ENCODE measurements at places on chromosomes 2 and 18. TPM values are rescaled to one million over a fixed set of nuclear protein-coding genes. Genes with fewer than 3 reads are reported as not detected.
A peak's percentile ranks its signal among the peaks of the same experiment; 100 is the strongest.

SLC8A1 gene
- 109 TPM for total RNA-seq

LBX2 gene
- total RNA-seq = 3.0 TPM

DNA sequence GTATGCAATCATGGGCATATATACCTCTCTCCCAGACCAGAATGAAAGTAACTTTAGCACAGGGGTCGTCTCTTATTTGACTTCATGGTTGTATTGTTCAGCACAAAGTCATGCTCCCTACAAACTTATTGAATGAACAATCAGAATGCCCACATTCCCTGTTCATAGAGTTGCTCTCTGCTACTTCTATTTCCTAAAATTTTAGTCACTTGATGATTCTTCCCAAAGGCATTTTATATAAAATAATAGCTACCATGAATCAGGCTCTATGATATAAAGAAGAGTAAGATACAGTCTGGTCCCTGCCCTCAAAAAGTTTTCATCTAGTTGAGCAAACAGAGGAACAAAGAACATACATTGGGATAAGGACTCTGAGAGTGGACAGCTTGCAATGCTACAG lies 162.2 kb downstream of the SLC39A10 start:
- H3K27me3 ChIP-seq = no peaks in the 10 kb centered on the region
- peaks cover 5% of the 10 kb centered on the region for H3K4me1 ChIP-seq
- no peak overlapping the region for H3K4me3 ChIP-seq
- DNase-seq = no peak
- H3K27ac ChIP-seq = no peak overlapping the region

TACR1 gene
- total RNA-seq = not detected

- no peak for DNase-seq
- H3K4me3 ChIP-seq = no peak overlapping the region
- H3K27ac ChIP-seq = no peak overlapping the region
- no peaks in the 10 kb centered on the region for H3K4me1 ChIP-seq
Measured at GRCh38 chr2:39176997-39177396, 56.1 kb upstream of the SOS1 start.

DNA sequence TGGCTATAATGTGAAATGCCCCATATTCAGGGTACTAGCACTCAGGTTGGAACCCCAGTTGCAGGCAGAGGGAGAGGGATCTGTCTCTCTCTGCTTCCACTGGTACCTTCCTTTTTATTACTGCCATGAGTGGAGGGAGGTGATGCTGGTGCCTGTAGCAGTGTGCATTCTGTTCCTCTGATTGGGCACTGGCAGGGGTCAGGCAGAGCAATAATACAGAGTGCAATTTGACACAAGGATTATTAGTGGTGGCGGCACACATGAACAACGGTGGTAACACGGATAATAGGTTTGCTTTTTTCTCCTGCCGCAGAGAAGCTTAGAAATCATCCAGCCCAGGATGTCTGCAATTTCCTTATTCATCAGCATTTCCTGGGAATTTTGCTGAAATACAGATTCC lies 525.7 kb downstream of the SLC4A3 start:
- H3K27ac ChIP-seq = no peak overlapping the region
- H3K36me3 ChIP-seq = no peaks in the 10 kb centered on the region
- no peaks in the 10 kb centered on the region for H3K4me1 ChIP-seq

SIX3 gene
- total RNA-seq = not detected

CFAP53 gene
- total RNA-seq = 0.99 TPM

- no peak overlapping the region for H3K4me3 ChIP-seq
- peaks cover 2% of the 10 kb centered on the region for H3K4me1 ChIP-seq
- no peaks in the 10 kb centered on the region for H3K27me3 ChIP-seq
- no peak overlapping the region for H3K27ac ChIP-seq
- H3K36me3 ChIP-seq = no peaks in the 10 kb centered on the region
Measured at GRCh38 chr2:150555611-150556356, 68.3 kb upstream of the RND3 start.

GRCh38 chr2:30957591-30957990 lies 150.3 kb upstream of the CAPN13 start:
- no peak overlapping the region for H3K4me3 ChIP-seq
- no peak overlapping the region for H3K27ac ChIP-seq
- H3K27me3 ChIP-seq = no peaks in the 10 kb centered on the region
- no peaks in the 10 kb centered on the region for H3K4me1 ChIP-seq
- H3K36me3 ChIP-seq = no peaks in the 10 kb centered on the region

DNA sequence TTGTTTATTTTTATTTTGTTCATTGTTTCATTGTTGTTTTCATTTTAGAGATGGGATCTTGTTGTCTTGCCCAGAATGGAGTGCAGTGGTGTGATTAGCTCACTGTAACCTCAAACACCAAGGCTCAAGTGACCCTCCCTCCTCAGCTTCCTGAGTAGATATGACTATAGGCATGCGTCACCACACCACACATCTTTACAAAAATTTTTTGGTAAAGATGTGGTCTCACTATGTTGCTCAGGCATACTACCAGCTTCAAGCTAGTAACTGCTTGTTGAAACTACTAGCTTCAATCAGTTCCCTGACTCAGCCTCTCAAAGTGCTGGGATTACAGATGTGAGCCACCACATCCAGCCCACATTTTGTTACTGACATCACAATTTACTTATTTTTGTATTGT lies 14.8 kb downstream of the FAM237A start:
- no peaks in the 10 kb centered on the region for H3K36me3 ChIP-seq
- no peaks in the 10 kb centered on the region for H3K27me3 ChIP-seq
- no peak overlapping the region for H3K4me3 ChIP-seq
- no peaks in the 10 kb centered on the region for H3K4me1 ChIP-seq
- no peak for DNase-seq

C2orf74 gene
- 21.5 TPM for total RNA-seq

SRD5A2 gene
- total RNA-seq = not detected

- H3K4me1 ChIP-seq = peaks cover 13% of the 10 kb centered on the region
- H3K4me3 ChIP-seq = no peak overlapping the region
- peak; percentile 89 for DNase-seq
- H3K27me3 ChIP-seq = no peaks in the 10 kb centered on the region
- H3K27ac ChIP-seq = no peak overlapping the region
Measured at GRCh38 chr2:161044921-161045320, 115.3 kb upstream of the TANK start.

DNA sequence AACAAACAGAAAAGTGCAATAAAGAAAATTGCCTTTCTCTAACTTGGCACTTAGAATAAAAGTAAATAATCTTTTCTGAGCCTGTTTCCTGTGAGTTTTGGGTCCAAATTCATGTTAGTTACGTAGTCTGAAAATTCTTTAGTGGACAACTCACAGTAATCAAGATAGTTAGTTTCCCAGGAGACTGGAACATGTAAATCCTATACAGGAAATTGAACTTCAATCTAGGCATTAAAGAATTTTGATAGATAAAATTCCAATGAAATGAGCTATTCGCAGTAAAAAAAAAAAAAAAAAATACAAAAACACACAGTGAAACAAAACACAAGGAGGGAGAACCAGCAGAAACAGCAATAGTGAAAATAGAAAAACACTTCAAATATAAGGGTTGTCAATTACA lies 83.8 kb upstream of the REG3G start:
- H3K4me1 ChIP-seq = no peaks in the 10 kb centered on the region
- no peak for DNase-seq
- H3K27ac ChIP-seq = no peak overlapping the region
- no peaks in the 10 kb centered on the region for H3K27me3 ChIP-seq
- no peak overlapping the region for H3K4me3 ChIP-seq

POTEJ gene
- not detected for total RNA-seq

DNA sequence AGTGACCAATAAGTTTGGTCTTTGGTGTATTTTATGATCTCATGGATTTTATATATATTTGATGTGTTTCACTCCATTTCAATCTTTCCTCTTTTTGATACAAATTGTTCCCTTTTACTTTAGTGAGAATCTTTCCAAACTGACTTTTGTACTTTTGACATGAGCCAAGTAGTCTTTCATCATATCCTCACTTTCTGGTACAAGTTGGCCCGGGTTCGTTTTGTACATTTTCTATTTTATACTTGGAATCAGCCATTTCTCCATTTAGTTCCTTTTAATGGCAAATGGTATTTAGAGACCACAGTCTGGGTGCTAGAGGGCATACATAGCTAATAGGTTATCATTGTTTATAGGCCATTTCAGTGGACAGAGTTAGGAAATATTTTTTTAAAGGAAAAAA lies 147.9 kb upstream of the MYO3B start:
- no peak overlapping the region for H3K4me3 ChIP-seq
- no peak overlapping the region for H3K27ac ChIP-seq
- no peak for DNase-seq
- no peaks in the 10 kb centered on the region for H3K27me3 ChIP-seq
- no peaks in the 10 kb centered on the region for H3K36me3 ChIP-seq

GRCh38 chr18:13309748-13310670 lies 91.4 kb downstream of the LDLRAD4 start:
- no peaks in the 10 kb centered on the region for H3K36me3 ChIP-seq
- no peak overlapping the region for H3K4me3 ChIP-seq
- no peaks in the 10 kb centered on the region for H3K4me1 ChIP-seq
- no peak for DNase-seq
- H3K27me3 ChIP-seq = no peaks in the 10 kb centered on the region

DNA sequence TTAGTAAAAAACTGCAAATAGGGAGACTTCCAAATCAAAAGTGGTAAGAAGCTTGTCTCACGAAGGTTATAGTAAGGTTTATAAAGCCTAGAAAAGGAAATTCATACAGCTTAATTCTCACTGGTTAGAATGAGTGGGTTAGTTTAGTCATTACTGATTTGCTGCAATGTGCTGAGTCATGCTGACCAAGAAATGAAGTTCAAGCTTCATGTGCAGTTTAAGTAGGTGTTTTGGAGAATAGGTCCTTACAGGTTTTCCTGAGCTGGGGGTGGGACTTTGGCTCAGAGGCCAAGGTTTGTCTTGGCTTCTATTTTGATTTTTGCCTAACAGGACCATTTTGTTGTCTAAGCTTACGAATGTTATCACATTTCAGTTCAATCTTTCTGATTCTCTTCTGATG lies 15.1 kb downstream of the CLIP4 start:
- H3K36me3 ChIP-seq = peaks cover 4% of the 10 kb centered on the region
- H3K4me1 ChIP-seq = peaks cover 13% of the 10 kb centered on the region
- no peak overlapping the region for H3K4me3 ChIP-seq
- peak overlapping the region; percentile 77 for H3K27ac ChIP-seq
- DNase-seq = peak; percentile 86
- no peaks in the 10 kb centered on the region for H3K27me3 ChIP-seq

LRRTM1 gene
- not detected for total RNA-seq

- peak within 1 kb of the TSS; percentile 78 for H3K4me3 ChIP-seq
- peaks cover 6% of the 10 kb centered on the region for H3K4me1 ChIP-seq
- no peaks in the 10 kb centered on the region for H3K36me3 ChIP-seq
- H3K27ac ChIP-seq = peak within 1 kb of the TSS; percentile 81
Measured at GRCh38 chr2:233854241-233854981, at the start of gene HJURP. Gene HJURP (minus strand): TSS chr2:233854535. CDS start chr2:233854500, 35 bp downstream.

DNA sequence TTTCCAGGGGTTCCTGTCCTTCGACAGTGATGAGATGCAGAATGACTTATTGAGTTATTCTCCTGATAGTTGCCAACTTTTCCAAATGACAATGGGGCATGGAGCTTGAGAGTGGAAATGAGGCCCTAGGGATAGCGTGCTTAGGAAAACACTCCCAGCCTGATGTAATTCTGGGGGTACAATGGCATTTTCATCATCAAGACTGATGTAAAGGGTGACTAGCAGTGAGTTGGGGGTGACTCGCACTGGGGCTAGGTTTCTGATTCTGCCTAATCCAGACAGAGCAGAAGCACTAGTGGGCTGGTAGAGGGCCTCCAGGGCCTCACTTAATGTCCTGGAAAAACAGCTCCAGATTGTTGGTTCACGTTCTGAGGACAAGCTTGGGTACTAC lies 34.0 kb upstream of the IL37 start:
- DNase-seq = no peak
- no peak overlapping the region for H3K4me3 ChIP-seq
- H3K4me1 ChIP-seq = peaks cover 7% of the 10 kb centered on the region
- H3K27ac ChIP-seq = no peak overlapping the region

GRCh38 chr2:172993931-172994717 lies 81.5 kb upstream of the MAP3K20 start:
- H3K4me1 ChIP-seq = peaks cover 6% of the 10 kb centered on the region
- H3K27ac ChIP-seq = no peak overlapping the region
- no peak for DNase-seq
- H3K36me3 ChIP-seq = no peaks in the 10 kb centered on the region
- H3K27me3 ChIP-seq = no peaks in the 10 kb centered on the region

FAM228A gene
- 0.99 TPM for total RNA-seq

GRCh38 chr2:187499941-187500532 lies 52.0 kb upstream of the CALCRL start:
- no peaks in the 10 kb centered on the region for H3K27me3 ChIP-seq
- peaks cover 7% of the 10 kb centered on the region for H3K36me3 ChIP-seq
- H3K27ac ChIP-seq = peak overlapping the region; percentile 63
- no peak overlapping the region for H3K4me3 ChIP-seq
- H3K4me1 ChIP-seq = peaks cover 6% of the 10 kb centered on the region
- peak; percentile 74 for DNase-seq

CYP20A1 gene
- 48.0 TPM for total RNA-seq

GRCh38 chr2:199303728-199304177 lies 154.0 kb downstream of the SATB2 start:
- H3K27me3 ChIP-seq = no peaks in the 10 kb centered on the region
- peaks cover 4% of the 10 kb centered on the region for H3K36me3 ChIP-seq
- H3K27ac ChIP-seq = peak overlapping the region; percentile 80
- H3K4me1 ChIP-seq = peaks cover 11% of the 10 kb centered on the region

CNDP1 gene
- not detected for total RNA-seq

C2orf15 gene
- under 0.01 TPM for total RNA-seq

DNA sequence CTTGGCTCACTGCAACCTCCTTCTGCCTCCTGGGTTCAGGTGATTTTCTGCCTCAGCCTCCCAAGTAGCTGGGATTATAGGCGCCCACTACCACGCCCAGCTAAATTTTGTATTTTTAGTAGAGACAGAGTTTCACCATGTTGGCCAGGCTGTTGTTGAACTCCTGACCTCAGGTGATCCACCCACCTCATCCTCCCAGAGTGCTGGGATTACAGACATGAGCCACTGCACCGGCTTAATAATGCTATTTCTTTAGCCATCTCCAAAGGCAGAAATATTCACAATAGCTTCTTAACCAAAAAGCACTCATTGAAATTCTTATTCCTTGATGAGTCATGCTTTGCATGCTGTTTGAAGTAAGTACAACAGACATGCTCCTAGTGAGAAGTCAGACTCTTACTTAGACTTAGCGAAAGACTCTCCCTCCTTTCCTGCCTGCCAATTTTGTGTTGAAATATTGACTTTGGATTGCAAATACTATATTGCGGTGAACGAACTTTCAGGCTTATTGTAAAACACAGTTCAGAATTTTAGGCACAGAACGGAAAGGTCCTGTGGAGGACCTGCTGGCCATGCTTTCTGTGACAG lies 4.4 kb downstream of the ACTR3 start:
- DNase-seq = peak; percentile 95
- H3K27ac ChIP-seq = no peak overlapping the region
- H3K27me3 ChIP-seq = no peaks in the 10 kb centered on the region
- H3K4me3 ChIP-seq = no peak overlapping the region
- no peaks in the 10 kb centered on the region for H3K36me3 ChIP-seq
- H3K4me1 ChIP-seq = peaks cover 13% of the 10 kb centered on the region

All from fibroblast of lung (primary cell).